Breast epithelium (tissue), 4 donors: ENCODE measurements at places on chromosomes 2 and 18. TPM values are rescaled to one million over a fixed set of nuclear protein-coding genes. Genes with fewer than 3 reads are reported as not detected.

GRCh38 chr18:73980289-73980979 is 167.2 kb downstream of the FBXO15 start:
- H3K4me1 ChIP-seq: no peaks in the 10 kb centered on the region
- H3K4me3 ChIP-seq: no peak overlapping the region
- no peaks in the 10 kb centered on the region for H3K36me3 ChIP-seq
- no peak for DNase-seq
- H3K27me3 ChIP-seq: no peaks in the 10 kb centered on the region
- no peak overlapping the region for H3K27ac ChIP-seq

GRCh38 chr2:38825956-38826355 is 47.9 kb downstream of the GEMIN6 start:
- H3K27me3 ChIP-seq: no peaks in the 10 kb centered on the region
- H3K27ac ChIP-seq: no peak overlapping the region
- no peak for DNase-seq
- H3K36me3 ChIP-seq: no peaks in the 10 kb centered on the region
- H3K4me1 ChIP-seq: no peaks in the 10 kb centered on the region
- no peak overlapping the region for H3K4me3 ChIP-seq

DNA sequence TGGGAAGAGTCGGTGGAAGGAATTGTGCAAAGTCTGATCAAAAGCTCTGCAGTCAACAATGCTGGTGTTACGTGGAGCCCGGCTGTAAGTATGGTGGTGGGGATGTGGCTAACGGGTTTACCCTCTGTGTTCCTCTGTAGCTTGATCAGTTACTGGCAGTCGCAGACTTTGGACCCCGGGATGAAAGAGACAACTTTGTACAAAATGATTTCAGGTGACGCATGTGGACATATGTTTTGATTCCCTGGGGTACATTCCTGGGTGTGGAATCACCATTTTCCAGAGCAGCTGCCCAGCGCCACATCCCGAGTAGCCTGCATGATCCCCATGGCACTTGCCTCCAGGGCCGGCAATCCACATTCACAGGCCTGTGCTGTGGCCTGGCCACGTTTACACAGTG is 9.8 kb downstream of the RBFA start:
- H3K36me3 ChIP-seq: peaks cover under 1% of the 10 kb centered on the region
- no peak for DNase-seq
- H3K27ac ChIP-seq: no peak overlapping the region
- H3K27me3 ChIP-seq: no peaks in the 10 kb centered on the region

- no peaks in the 10 kb centered on the region for H3K27me3 ChIP-seq
- H3K4me3 ChIP-seq: no peak overlapping the region
- H3K4me1 ChIP-seq: no peaks in the 10 kb centered on the region
Observed at GRCh38 chr2:177738461-177739235, 333.9 kb downstream of the PDE11A start.

ALPP gene
- total RNA-seq: not detected

GLS gene
- total RNA-seq: 133 TPM

OSBPL6 gene
- 4.8 TPM for total RNA-seq
